ENCODE measurements at places on chromosomes 6 and 20.

GRCh38 chr6:6795393-6795792 lies 206.9 kb downstream of the LY86 start:
- DNase-seq: no peak

GRCh38 chr6:117482240-117483003 lies at the start of gene DCBLD1:
Gene DCBLD1 (plus strand): TSS chr6:117482674. CDS start chr6:117482782, 108 bp downstream.
- no peak for DNase-seq

- peak; percentile 52 for DNase-seq
Observed at GRCh38 chr6:139839506-139840156, 465.2 kb upstream of the CITED2 start.

GRCh38 chr6:83574783-83575182 lies 62.4 kb downstream of the PRSS35 start:
- no peak for DNase-seq

DNA sequence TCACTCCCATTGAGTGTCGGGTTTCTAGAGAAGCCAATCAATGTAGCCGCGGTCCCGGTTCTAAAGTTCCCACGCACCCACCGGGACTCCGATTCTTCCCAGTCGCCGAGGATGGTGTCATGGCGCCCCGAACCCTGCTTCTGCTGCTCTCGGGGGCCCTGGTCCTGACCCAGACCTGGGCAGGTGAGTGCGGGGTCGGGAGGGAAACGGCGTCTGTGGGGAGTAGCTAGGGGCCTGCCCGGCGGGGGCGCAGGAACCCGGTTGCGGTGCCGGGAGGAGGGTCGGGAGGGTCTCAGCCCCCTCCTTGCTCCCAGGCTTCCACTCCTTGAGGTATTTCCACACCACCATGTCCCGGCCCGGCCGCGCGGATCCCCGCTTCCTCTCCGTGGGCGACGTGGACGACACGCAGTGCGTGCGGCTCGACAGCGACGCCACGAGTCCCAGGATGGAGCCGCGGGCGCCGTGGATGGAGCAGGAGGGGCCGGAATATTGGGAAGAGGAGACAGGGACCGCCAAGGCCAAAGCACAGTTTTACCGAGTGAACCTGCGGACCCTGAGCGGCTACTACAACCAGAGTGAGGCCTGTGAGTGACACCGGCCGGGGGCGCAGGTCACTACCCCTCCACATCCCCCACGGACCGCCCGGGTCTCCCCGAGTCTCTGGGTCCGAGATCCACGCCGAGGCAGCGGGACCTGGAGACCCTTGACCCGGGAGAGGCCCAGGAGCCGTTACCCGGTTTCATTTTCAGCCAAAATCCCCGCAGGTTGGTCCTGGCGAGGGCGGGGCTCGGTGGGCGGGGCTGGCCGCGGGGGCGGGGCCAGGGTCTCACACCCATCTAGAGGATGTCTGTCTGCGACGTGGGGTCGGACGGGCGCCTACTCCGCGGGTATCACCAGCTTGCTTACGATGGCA lies 35.2 kb upstream of the HLA-G start:
- no peak for DNase-seq

DNA sequence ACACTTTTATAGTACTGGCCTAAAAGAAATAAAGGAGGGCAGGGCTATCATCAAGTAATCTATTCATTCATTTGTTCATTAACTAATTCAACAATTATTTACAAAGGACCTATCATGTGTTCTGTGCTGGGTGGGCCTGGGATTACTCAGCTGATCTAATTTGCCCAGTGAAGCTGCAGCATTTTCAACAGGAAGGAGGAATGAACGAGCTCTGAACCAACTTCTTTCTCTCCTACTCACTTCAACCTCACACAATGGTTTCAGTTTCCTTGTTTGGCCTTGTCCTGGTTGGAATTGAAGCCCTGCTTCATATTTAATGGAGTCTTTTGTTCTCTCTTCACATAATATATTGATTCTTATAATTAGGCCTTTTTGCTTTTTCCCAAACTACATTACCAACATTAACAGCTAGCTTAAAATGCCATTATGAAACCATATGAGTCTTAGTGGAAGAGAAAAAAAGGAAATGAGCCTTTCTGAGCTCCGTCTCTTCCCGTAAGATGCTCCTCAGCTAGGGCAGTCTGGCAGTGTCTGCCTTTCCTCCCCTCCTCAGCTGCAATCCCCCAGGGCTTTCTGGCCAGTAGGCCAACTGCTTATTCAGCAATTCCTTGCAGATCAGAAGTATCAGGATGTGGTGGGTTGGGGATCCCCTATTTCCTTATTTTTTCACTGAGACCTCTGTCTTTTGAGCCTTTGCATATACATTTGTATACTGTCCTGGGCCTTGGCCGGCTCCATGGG lies 79.4 kb upstream of the NRN1 start:
- no peak for DNase-seq

- no peak for DNase-seq
Observed at GRCh38 chr6:163419413-163420288, 5.1 kb downstream of the QKI start.
